ENCODE measurements at places on chromosomes 3 and 15. TPM values are rescaled to one million over a fixed set of nuclear protein-coding genes. Genes with fewer than 3 reads are reported as not detected.

DNA sequence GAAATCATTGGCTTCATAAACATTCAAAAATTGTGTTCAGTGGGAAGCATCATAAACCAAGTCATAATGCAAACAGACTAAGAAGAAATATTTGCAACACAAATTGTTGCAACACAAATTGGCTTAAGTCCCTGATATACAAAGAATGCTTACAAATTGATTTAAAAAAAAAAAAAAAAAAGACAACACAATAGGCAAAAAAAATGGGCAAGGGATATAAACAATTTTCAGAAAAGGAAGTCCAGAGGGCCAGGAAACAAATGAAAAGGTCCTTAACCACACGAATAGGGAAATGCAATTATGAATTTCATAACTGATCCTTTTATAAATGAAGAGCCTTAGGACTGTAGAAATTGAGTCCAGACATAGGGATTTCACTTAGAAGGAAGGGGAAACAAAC lies 98.9 kb downstream of the LRRK1 start:
- no peak for DNase-seq

DNA sequence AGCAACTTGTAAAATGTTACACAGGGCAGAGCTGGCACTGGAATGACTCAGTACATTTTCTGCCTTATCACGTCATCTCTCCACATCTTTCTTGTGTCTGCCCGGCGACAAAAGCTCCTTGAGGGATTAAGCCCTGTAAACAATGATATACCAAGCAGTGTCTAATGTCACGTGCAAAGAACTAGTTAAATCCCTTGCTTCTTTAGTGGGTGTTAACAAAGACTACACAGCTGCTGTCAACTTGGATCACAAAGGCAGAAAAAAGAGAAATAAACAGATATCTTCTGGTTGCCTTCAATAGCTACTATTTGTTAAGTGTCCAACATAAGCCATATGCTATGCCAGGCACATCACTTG lies 48.1 kb upstream of the FRMD4B start:
- DNase-seq: no peak

- DNase-seq: no peak
Observed at GRCh38 chr3:129597087-129597999, 9.1 kb downstream of the PLXND1 start.

The TGM4 gene
- total RNA-seq: not detected

The CGGBP1 gene
- total RNA-seq: 48.6 TPM
